Muscle of back (tissue), 13 donors: ENCODE measurements at places on chromosomes 7 and 10.

DNA sequence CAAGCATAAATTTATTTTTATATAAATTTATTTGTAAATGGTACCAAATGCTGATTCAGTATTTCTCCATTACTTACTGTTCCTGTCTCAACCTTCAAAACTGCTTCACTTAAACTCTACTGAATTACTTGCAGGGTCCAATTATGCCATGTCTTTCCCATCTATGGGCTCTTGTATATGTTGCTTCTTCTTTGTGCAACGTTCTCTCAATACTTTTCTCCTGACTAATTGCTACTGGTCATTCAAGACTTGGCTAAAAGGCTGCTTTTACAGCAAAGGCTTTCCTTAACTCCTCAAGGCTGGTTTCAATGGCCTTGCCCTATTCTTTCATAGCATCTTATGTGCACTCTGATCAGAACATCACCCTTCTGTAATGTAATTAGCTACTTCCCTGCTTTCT is 67.9 kb downstream of the RNLS start:
- no peak for DNase-seq

DNA sequence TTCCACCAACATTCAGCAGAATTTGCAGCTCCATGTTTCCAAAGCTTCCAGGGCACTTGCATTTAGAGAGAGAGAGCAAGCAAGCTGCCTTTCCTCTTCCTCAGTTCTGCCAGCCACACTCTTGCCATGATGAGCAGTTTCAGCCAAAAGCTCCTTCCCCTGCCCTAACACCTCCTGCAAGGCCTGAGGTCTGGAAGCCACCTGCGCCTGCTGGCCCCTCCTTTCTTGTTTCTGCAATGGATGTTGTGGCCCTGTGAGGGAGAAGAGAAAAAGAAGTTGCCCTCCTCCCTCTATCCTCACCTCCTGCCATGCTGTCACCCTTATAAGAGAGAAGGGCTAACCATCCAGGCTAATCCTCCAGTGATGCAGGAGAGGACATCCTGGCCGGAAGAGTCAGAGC is 48.7 kb downstream of the IKZF1 start:
- DNase-seq: no peak

DNA sequence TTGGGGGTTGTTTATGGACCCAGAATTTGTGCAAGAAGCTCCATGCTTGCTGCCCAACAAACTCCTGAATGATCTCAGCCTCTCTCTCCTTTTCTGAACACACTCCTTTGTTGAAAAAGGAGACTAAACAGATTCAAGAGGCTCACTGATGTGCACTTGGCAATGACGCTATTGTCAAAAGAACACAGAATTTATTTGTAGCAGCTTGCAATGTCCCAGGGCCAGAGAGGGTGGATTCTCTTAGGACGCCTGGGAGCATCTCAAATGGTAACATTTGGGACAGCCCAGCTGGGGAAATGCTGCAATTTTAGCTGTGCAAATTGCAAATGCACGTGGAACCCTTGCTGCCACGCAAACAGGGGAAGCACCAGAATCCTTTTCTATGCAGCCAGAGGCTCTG is 79.9 kb downstream of the GPR26 start:
- peak; percentile 3 for DNase-seq

DNA sequence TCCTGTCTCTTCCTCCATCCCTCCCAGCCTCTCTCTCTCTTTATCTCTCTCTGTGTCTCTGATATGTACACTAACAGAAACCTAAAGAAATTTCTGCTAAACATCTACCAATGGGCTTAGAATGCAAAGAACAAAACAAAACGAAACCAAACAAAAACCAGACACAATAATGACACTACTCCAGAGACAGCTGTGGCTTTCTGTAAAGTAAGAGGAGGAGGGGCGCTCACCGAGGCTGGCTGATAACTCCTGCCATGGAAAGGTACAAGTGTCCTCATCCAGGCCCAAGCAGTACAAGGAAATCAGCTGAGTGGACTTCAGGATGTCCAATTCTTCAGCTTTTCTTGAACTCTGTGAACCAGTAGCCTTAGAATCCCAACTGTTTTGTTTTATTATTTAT is 70.4 kb upstream of the FZD8 start:
- no peak for DNase-seq

- no peak for DNase-seq
Observed at GRCh38 chr7:132865366-132866143, 216.3 kb downstream of the CHCHD3 start.

- DNase-seq: no peak
Observed at GRCh38 chr7:110779339-110779738, 311.6 kb upstream of the LRRN3 start.

- DNase-seq: no peak
Observed at GRCh38 chr10:10959666-10960065, 58.0 kb upstream of the CELF2 start.

- DNase-seq: no peak
Observed at GRCh38 chr10:133379801-133380666, 972 bp downstream of the PAOX start.

DNA sequence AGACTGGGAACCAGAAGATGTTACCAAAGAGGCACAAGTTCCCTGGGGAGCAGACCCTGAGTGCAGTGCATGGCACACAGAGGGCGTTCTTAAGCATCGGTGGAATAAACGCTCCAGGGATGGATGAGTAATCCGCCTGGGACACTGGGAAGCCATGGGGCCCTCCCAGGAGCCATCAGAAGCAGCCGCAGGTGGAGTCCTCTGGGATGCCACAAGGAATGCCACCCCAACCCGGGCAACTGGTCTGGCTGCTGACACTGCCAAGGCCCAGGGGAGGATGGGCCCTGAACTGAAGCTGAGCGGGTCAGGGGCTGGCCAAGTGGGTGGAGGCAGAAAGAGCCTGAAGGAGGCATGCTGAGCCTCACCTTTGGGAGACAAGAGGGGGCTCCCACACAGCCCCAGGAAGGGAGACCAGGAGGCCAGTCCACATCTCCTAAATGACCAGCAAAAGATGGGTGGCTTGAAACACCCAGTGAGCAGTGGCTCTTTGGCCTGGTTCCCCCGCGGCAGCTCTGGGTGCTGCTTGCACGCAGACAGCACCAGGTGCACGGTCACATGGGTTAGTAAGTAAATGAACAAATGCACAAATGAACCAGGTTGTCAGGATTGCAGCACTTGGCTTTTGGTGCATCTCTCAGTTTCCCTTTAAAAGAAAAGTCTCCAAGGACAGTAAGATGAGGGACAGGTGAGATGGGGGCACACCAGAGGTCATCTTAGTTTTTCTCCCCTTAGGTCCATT is 141.3 kb upstream of the ZMIZ1 start:
- DNase-seq: no peak

- DNase-seq: no peak
Observed at GRCh38 chr10:29715296-29715695, 80.5 kb upstream of the SVIL start.

GRCh38 chr7:2953099-2953498 is 90.6 kb downstream of the CARD11 start:
- DNase-seq: no peak

DNA sequence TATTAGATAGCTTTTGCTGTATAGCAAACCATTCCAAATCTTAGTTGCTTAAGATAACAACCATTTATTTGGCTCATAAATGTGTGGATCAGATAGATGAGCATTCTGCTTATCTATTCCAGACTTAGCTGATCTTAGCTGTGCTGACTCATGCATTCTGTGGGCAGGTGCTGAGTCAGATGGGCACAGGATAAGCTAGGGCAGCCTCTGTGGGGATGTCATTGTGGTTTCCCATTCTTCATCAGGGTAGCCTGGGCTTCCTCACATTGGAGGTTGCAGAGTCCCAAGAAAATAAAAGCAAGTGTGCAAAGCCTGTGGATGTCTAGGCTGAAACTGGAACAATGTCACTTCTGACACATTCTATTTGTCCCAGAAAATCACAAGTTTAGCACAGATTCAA is 917.0 kb downstream of the TYW1 start:
- DNase-seq: peak; percentile 23

GRCh38 chr7:115474137-115474536 is 552.2 kb downstream of the MDFIC start:
- DNase-seq: no peak

- DNase-seq: no peak
Observed at GRCh38 chr10:90192825-90193224, 491.4 kb downstream of the KIF20B start.

DNA sequence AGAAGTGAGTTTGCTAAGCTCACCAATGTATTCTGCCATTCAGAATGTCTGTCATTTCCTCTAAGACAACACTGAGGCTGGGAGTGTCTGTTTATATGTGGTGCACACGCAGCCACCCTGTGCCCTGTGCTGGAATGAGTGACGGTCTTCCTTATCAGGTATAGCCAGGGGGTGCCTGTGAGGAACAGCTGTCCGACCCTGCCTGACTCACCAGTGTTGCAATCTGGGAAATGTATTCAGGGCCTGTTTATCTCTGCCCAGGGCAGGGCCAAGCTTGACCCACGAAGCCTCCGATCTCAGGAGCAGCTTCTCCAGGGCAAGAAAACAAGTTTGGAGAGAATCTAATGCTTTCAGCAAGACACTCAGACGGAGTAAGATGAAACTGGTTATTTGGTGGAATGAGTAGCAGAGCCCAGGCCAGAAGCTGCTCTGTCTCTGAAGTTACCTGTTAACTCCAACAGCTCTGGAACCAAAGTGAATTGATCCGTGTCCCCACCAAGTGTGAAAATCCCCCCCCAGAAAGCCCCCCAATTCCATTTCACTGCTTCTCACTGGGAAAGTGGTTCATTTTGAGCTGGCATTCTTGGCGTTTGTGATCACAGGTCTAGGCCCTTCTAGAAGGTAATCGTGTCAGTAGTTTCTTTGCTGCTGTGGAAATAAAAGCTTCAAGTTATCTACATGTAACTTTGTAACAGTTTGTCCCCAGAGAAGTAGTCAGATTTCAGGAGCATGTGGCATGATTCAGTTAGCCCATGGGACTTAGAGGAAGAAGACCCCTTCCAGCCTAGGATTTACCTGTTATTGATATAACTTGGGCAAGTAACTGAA is 6.1 kb upstream of the UBE2H start:
- DNase-seq: peak; percentile 30

GRCh38 chr10:4333459-4333894 is 492.5 kb upstream of the AKR1E2 start:
- no peak for DNase-seq

- DNase-seq: no peak
Observed at GRCh38 chr7:140972344-140972743, 42.4 kb downstream of the MRPS33 start.

DNA sequence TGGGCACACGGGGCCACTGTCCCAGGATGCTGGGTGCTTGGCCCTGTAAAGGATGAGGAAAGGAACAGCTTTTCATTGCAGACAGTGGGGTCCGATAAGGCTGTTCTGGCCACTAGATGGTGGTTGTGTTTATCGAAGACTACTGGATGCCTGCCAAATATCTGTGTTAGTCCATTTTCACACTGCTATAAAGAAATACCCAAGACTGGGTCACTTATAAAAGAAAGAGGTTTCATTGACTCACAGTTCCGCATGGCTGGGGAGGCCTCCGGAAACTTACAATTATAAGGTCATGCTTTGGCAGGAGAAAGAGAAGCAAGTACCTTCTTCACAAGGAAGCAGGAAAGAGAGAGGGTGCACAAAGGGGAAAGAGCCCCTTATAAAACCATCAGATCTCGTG is 32.2 kb upstream of the GARS1 start:
- no peak for DNase-seq

DNA sequence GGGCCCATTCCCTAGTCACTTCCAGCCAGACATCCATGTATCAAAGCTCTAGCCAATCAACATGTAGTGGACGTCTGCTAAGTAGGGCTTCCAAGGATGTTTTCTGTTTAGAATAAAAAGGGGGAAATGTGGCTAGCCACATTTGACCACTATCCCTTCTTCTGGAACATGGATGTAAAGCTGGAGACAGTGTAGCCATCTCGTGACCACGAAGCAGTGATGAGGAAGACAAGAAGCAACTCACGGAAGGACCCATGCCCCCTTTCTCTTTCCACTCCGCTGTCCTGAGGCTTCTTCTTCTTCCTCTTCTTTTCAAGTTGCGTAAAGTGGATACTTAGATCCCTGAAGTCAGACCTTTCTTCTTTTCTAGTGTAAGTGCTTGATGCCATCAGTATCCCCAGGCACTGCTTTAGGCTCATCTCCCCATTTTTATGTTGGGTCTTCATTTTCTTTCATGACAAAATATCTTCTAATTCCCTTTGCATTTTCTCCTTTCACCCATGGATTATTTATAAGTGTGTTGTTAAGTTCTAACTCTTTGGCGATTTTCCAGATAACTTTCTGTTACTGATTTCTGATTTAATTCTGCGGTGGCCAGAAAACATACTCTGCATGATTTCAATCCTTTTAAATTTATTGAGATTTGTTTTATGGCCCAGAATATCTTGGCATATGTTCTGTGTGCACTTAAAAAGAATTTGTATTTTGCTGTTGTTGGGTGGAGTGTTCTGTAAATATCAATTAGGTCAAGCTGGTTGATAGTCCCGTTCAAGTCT is 594.5 kb downstream of the SDK1 start:
- peak; percentile 51 for DNase-seq

GRCh38 chr10:77799352-77799751 is 127.2 kb downstream of the DLG5 start:
- no peak for DNase-seq

- no peak for DNase-seq
Observed at GRCh38 chr10:46216836-46217751, 69.7 kb upstream of the ANTXRL start.

DNA sequence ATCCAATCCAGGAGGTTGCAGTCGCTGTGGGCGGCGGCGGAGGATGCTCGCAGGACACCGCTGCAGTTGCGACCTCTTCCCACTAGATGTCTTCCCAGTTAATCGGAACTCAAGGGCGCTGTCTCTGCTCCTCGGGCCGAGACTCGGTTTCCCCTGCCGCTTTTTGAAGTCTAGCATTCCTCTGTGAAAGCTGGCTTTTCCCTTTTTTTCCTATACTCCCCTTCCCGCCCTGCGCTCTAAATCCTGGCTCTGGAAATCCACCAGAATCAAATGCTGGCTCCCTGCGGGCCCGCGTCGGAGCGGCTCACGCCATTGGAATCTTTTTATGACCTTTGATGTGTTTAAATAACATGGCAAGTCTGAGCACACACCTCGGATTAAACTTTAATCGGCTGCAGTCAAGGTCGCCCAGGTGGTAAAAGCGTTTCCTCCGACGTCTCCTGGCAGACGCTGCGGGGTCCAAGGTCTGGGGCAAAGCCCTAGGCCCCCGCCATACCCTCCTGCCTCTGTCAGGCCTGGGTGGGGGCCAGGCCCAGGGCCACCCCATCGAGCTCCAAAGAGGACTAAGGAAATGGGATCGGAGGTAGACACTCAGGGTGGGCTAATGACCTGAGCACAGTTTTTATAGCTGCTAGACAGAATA is 10.7 kb upstream of the HOXA13 start:
- DNase-seq: peak; percentile 77

GRCh38 chr10:44935201-44935965 is 24.2 kb upstream of the RASSF4 start:
- DNase-seq: peak; percentile 84

GRCh38 chr10:28434063-28434462 is 98.9 kb upstream of the WAC start:
- DNase-seq: no peak

DNA sequence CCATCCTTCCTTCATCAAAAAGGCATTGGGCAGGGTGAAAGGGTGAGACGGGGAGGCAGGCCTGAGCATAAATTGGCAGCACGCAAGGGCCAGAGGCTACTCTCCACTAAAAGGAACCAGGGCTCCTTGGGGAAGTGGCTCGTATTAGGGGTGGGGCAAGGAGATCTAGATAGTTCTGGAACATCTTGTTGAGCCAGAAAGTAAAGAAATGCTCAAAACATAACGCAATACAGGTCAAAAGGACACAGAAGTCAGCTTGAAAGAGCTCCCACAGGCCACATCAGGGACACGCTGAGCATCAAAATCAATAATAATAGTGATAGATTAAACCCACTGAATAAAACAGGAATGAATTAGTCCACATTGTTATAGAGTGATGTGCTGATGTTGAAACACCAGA is 203.1 kb downstream of the ELMO1 start:
- DNase-seq: peak; percentile 35
